ENCODE measurements at places on chromosomes 4 and X. TPM values are rescaled to one million over a fixed set of nuclear protein-coding genes. Genes with fewer than 3 reads are reported as not detected.

Gene FGG
- total RNA-seq: not detected

DNA sequence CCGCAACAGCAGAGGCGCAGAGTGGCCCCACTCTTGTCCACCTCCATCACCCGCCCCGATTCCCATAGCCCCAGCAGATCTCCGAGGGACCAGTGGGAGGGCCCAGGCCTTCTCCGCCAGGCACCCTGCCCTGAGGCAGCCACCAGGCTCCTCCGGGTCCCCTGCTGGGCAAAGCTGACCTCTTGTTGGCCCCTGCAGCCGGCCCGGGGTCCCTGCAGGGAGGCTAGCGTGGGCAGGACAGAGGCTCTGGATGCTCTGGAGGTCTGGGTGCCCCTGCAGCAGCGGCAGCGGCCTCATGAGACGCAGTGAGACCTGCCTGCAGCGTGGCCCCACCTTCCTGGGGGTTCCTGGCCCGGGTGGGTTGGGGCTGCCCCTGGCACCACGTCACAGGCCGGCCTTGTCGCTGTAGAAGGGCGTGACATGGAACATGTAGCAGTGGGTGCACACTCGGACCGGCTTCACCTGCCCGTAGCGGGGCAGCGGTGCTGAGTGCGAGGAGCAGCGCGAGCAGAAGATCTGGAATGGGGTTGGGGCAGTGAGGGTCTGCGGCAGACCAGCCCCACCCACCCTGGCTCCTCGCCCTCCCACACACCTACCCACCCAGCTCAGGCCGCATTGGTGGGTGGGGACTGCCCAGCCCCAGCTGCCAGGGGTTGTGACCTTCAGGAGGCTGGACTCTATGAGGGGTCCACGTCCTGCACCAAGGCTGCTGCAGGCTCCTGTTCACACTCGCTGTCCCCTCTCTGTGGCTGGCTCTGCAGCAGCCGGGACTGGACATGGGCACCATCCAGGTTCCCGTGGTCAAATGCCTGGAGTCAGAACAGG lies 8.6 kb upstream of the MXD4 start:
- no peak for DNase-seq

Gene SLC16A2
- 11.1 TPM for total RNA-seq

DNA sequence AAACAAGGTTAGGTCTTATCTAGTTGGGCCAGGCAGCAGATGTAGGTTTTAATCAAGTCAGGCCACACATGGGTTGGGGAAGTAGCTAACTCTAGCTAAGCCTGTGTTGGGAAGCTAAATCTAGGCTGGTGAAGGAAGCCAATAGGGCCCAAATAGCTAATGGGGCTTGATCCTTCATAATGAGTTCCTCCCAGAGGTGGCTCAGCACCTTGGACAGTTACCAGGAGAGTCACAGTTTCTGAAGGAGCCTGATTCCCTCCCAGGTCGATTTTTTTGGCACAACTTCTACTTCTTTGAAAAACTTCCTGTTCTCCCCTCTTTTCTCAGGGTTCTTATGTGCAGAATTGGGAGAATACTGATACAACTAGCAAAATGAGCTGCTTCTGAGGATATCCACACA lies 242.5 kb upstream of the PRPS2 start:
- DNase-seq: peak; percentile 62

DNA sequence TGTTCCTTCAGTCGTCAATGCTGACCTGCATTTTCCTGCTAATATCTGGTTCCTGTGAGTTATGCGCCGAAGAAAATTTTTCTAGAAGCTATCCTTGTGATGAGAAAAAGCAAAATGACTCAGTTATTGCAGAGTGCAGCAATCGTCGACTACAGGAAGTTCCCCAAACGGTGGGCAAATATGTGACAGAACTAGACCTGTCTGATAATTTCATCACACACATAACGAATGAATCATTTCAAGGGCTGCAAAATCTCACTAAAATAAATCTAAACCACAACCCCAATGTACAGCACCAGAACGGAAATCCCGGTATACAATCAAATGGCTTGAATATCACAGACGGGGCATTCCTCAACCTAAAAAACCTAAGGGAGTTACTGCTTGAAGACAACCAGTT lies 12.6 kb downstream of the TLR8 start:
- DNase-seq: no peak

- no peak for DNase-seq
These were observed 30.6 kb downstream of the TRIM61 start for GRCh38 chr4:164946810-164947209.

- no peak for DNase-seq
These were observed 572.8 kb upstream of the FAM241A start for GRCh38 chr4:111572470-111572869.

GRCh38 chr4:85151786-85152185 lies 185.3 kb upstream of the WDFY3 start:
- no peak for DNase-seq

- DNase-seq: no peak
These were observed 90.1 kb upstream of the AGA start for GRCh38 chr4:177532358-177532757.

GRCh38 chrX:153568451-153569011 lies 30.4 kb downstream of the CCNQ start:
- peak; percentile 13 for DNase-seq

Gene TADA2B
- 16.5 TPM for total RNA-seq

DNA sequence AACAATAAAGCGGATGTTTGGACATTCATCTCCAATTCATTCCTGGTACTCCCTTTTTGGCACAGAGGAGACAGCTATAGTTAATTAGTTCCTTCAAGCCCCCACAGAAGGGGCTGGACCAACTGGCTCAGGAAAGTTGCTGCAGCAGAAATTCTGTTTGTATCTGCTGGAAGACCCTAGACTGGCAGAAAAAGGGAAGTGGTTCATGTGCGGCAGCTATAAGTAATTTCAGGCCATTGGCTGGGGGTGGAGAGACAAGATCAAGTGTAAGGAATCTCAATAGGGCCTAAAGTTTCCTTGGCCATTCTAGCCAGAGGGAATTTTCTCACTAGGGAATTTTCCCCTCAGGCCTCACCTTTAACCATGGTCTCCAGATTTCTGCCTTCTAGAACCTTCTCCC lies 89.9 kb upstream of the DHX15 start:
- DNase-seq: no peak

GRCh38 chr4:41873380-41874295 lies 61.6 kb upstream of the TMEM33 start:
- no peak for DNase-seq

DNA sequence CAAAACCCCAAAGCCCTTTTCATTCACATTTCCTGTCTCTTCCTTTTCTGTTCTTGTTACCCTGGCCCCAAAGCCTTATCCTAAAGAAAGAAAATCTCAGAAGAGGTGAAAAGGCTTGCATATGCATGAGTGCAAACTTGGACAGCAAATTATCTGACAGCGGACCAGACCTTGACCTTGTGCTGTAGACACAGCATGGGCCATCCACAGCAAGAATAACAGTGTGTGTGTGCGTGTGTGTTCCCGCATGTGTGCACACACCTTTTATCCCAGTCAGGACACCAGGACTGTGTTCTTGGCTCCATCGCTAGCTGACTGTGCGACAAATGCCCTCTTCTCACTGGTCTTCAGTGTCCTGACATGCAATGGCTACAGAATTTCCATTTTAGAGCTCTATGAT lies 35.3 kb downstream of the ZBTB49 start:
- DNase-seq: no peak

DNA sequence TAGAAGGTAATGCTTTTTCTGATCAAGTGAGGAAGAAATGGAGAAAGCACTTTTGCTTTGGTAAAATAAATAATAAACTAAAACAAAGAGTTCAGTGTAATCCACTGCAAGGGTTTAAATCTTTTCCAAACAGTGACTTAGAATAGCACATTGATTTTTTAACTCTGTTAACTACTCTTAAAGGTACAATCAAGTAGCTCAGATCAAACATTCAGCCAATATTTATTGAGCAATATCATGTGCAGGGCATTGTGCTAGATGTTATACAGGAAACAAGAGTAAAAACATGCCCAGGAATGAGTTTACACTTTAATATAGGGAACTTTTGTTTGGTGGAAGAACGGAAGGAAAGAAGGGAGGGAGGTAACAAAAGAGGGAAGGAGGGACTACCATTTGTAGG lies 479.8 kb downstream of the KLHL13 start:
- DNase-seq: no peak

GRCh38 chr4:138307319-138307718 lies 65.2 kb upstream of the SLC7A11 start:
- DNase-seq: no peak

GRCh38 chr4:72938516-72938915 lies 131.0 kb downstream of the COX18 start:
- no peak for DNase-seq

DNA sequence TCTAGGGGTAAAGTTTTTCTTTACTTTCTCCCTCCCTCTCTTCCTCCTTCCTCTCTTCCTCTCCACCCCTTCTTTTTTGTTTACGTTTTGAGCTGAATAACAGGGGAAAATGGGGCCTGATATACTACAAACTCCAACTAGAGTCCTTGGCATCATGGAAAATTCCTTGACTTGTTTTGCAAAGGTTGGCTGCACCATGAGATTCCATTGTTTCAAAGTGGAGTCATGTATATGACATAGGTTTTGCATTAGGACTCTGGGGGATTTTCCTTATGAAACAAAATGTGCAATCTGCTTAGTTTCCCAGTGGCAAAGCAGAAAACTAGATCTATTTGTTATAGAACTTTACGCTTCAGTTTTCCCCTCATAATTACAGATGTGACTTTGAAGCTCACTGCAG lies 233.5 kb upstream of the PGRMC2 start:
- DNase-seq: no peak

GRCh38 chrX:71366674-71367256 lies 608 bp downstream of the TAF1 start:
- no peak for DNase-seq

GRCh38 chr4:25722964-25723363 lies 67.3 kb downstream of the SLC34A2 start:
- no peak for DNase-seq

Gene ZFYVE28
- total RNA-seq: 6.3 TPM

DNA sequence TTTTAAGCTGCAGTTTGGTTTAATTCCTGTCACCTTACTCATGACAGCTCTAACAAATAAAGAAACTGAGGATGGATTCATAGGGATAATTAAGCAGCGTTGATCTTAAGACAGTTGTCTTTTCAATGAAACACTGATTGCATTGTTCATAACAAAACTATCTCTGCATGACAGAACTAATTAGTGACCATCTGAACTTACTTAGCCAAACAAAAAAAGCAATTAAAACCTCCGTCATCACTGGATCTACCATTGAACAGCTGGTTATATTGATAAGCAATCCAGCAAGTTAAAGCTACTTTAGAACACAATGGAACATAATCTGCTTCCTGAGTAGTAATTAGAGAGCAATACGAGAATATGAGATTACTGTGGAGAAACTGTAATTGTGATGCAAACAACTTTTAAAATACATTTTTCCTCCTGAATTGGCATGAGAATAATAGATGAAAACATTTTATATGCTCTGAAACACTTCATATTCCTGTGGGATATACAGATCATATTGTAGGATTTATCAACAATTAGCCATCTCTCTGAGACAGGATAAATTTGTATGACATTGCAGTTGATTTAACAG lies 2576.8 kb downstream of the PCDH7 start:
- no peak for DNase-seq

Gene GSX2
- total RNA-seq: not detected

DNA sequence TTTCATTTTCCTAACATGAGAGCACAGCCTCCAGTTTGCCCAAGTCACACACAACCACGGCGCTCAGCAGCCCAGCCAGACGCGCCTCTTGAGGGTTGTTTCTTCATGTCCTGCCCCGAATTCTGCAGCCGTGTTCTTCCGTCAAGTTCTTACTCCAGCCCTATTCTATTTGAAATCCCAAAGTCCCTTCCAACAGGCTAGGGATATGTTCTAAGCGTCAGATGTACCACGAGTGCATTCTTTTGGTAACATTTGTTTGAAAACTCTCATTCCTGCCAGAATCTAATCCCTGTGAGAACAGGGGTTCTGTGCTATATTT lies 23.1 kb downstream of the ACSL1 start:
- DNase-seq: no peak

DNA sequence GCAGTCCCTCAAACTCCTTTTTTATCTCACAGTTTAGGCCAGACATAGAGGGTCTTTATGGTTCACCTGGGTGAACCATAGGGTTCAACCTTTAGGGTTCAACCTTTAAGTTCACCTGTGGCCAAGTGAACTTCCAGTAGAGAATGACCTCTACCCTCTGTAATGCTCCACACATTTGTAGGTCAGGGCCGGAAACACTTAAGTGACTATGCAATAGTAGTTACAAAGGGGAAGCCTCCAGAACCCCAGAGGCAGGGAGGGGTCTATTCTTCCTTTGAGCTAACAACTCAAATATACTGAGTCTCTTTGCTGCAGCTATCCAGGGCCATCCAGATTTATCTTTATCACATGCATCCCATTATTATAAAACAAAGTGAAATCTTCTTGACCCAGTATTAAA lies 100.0 kb downstream of the LARP1B start:
- DNase-seq: no peak

Gene LGI2
- total RNA-seq: 3.4 TPM

DNA sequence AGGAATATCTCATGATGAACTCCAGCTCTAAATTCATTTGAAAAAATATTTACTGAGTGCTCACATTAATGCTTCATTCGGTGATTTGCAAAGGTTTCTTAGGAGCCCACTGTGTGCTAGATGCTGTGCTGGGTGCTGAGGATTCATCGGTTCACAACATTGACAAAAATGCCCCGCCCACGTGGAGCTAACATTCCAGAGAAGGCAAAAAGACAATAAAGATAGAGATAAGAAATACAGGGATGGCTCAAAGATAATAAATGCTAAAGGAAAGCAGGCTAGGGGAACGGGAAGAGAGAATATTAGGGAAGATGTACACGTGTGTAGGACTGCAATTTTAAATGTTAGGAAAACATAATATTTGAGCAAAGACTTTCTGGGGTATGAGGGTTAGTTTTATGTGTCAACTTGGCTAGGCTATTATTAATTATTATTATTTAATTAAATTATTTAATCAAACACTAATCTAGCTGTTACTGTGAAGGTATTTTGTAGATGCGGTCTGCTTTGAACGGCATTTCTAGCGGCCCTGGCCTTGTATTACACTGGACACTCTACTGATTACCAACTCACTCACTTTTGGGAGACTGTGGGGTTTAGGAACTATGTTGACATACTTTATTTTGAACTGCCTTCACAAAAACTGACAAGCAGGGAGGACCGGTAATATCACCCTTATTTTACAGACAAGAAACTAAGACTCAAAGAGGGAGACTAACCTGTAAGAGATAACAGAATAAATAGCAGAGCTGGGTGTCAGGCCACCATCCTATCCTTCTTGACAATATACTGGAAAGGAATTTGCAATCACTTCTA lies 61.9 kb upstream of the IRF2 start:
- DNase-seq: peak; percentile 4

Gene VSIG4
- total RNA-seq: not detected

Gene SLC49A3
- not detected for total RNA-seq

- DNase-seq: no peak
These were observed 10.1 kb downstream of the SYNPO2 start for GRCh38 chr4:118898684-118899138.

All from PC-3 (cell line).